Tracheal epithelial cell (primary cell): ENCODE measurements at places on chromosomes 1 and 21. TPM values are rescaled to one million over a fixed set of nuclear protein-coding genes. Genes with fewer than 3 reads are reported as not detected.

The SLC35D1 gene
- total RNA-seq: 6.0 and 19.0 TPM in 2 replicates

The LPGAT1 gene
- 42.4 and 55.2 TPM in 2 replicates for total RNA-seq

The SMCP gene
- not detected in 2 replicates for total RNA-seq

The NBPF6 gene
- total RNA-seq: not detected in 2 replicates

The HSPA13 gene
- 61.2 and 69.1 TPM in 2 replicates for total RNA-seq

The CA6 gene
- total RNA-seq: not detected in 2 replicates

The RTCA gene
- 38.6 and 48.0 TPM in 2 replicates for total RNA-seq

The KIAA1614 gene
- 1.9 and 2.9 TPM in 2 replicates for total RNA-seq

The PGLYRP4 gene
- total RNA-seq: 0.64 and 1.9 TPM in 2 replicates

The XCL2 gene
- not detected in 2 replicates for total RNA-seq

The RIPPLY3 gene
- 0.24 TPM in 1 of 2 replicates, not detected in the other for total RNA-seq

The KCNE2 gene
- not detected in 2 replicates for total RNA-seq

The TNFRSF14 gene
- 16.0 and 22.7 TPM in 2 replicates for total RNA-seq

The BEND5 gene
- total RNA-seq: 0.72 TPM in 1 of 2 replicates, not detected in the other

The CFHR3 gene
- total RNA-seq: not detected in 2 replicates

The HTR6 gene
- total RNA-seq: not detected in 2 replicates
